ENCODE measurements at places on chromosomes 7 and 10.

DNA sequence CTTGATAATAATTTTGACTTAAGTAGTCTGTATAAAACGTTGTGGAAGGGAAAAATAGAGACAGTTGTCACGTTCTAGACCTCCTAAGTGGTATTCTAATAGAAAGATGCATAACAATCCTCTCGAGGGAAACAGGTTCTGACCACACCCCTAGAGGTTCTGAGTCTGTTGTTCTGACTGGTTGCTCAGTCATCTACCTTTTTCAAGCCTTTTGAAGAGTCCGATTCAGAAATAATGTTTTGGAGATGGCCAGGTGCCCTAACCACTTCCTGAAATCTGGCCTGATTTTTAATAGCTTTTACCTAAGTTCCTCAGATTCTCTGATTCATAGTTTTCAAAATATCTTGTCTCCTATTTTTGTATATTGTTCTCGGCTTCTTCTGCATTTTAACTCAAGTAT is 175.6 kb downstream of the HDAC9 start:
- no peak for DNase-seq

- no peak for DNase-seq
Measured at GRCh38 chr10:102815790-102816549, 21.2 kb downstream of the CYP17A1 start.

GRCh38 chr10:121293110-121293509 is 305.1 kb downstream of the FGFR2 start:
- DNase-seq: no peak

GRCh38 chr10:124536496-124537050 is 75.0 kb downstream of the LHPP start:
- no peak for DNase-seq
